ENCODE measurements at places on chromosomes 1 and 21. TPM values are rescaled to one million over a fixed set of nuclear protein-coding genes. Genes with fewer than 3 reads are reported as not detected.

Gene HSD3B2
- total RNA-seq, result not detected

Gene RNF223
- not detected for total RNA-seq

Gene RAD54L
- 3.8 TPM for total RNA-seq

Gene OR2G3
- total RNA-seq, result not detected

Gene C1QB
- not detected for total RNA-seq

Gene PADI2
- total RNA-seq, result not detected

Gene SIK1
- total RNA-seq, result 10.4 TPM

Gene CD1E
- total RNA-seq, result not detected

Gene ASCL5
- total RNA-seq, result not detected
